ENCODE measurements at places on chromosomes 12 and 14.

- no peak for DNase-seq
These were observed 21.7 kb upstream of the VRTN start for GRCh38 chr14:74326369-74327152.

DNA sequence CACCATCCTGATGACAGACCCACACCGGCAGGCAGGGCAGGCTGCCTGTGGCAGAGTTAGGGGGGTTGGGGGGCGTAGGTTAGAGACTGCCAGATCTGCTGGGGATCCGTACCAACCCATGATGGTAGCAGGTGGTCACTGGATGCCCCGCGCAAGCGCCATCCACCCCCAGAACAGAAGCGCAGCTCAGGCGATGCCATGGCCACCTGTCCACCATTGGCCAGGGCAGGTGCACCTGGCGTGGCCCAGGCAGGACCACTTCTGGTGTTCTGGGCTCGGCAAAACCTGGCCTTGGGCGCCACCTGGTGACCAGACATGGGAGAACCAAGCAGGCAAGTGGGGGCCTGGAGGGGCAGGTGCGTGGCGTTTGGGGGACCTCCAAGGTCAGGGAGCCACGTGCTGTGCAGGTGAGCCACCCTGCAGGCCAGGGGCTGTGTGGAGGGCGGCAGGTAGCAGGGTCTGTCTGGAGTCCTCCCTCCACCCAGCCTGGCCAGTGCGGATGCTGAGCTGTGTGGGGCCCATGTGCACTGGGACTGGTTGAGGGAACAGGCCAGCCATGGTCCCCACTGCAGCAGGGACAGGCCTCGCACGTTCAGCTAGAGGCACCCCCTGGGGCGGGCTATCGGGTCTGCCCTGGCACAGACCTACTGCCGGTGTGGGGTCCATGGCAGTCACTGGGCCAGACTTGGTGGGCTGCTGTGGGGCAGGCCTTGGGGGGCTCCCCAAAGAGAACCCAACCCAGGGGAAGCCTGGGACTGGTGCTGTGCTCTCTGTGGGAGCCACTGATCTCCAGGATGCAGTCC is 15.6 kb downstream of the BAG5 start:
- DNase-seq, result peak; percentile 32

- no peak for DNase-seq
These were observed at the start of gene ITGA7 for GRCh38 chr12:55707841-55708694. Gene ITGA7 (minus strand): TSS chr12:55707904. CDS start chr12:55707682, 222 bp downstream.

DNA sequence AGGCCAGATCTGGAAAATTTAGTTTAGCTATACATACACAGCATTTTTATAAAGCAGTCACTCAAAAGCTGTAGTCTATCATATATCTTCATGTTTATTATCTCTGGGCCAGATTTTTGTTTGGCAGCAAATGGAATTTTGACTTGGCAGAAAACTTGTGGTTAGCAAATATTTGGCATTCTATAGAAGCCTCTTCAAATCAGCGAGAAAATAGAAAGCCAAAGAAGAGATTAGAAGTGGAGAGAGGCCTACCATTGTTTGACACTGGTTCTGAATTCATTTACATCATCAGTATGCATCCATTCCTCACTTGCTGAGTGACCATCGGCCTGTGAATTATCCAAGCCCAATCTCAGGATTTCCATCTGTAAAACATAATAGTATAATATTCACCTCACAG is 1077.6 kb downstream of the GALC start:
- no peak for DNase-seq

All from bronchial epithelial cell (primary cell).